ENCODE measurements at places on chromosomes 6 and 20. TPM values are rescaled to one million over a fixed set of nuclear protein-coding genes. Genes with fewer than 3 reads are reported as not detected.

DNA sequence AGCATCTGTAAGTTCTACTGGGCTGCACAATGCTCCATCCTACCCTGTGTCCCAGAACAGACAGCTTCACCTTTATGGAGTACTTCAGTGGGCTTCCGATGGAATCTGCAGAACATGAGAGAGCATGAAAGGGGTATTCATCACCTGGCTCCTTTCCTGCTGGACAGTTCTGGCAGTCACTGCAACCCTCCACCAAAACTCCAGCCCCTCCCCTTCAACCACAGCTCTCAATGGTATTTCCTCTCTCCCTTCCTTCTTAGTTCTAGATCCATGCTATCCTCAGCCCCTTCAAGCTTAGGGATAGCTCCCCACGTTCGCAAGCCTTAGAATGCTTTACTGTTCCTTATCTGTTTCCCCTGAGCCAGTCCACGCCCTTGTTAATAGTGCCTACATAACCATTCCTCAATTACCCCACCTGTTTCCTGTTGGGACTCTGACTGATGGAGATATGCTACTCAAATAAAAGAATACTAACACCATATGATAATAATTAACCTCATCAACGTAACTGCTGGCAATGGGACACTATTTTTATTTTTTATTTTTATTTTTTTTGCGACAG, 26.8 kb downstream of the TRAM2 start:
- H3K4me1 ChIP-seq = peaks cover 70% of the 10 kb centered on the region
- no peak overlapping the region for H3K4me3 ChIP-seq
- DNase-seq = no peak
- no peaks in the 10 kb centered on the region for H3K27me3 ChIP-seq

DNA sequence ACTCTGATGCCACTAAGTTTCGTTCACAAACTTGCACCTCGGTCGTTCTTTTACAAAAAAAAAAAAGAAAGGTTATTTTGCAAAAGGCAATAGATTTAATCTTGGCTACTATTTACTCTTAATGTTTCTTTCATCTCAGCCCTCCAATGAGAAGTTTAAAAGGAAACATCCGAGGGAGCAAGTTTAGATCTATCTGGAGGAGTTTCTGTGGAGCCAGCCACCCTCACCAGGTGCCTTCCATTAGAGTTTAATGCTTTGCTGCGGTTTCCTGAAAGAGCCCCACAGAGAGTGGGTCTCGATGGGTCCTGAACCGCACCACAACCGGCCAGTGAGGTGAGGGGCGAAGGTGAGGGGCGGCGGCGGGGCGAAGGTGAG, 632 bp downstream of the PRKN start:
- peaks cover 8% of the 10 kb centered on the region for H3K4me1 ChIP-seq
- peaks cover 12% of the 10 kb centered on the region for H3K36me3 ChIP-seq
- H3K27me3 ChIP-seq = no peaks in the 10 kb centered on the region
- DNase-seq = no peak
- H3K27ac ChIP-seq = peak overlapping the region; percentile 97

GRCh38 chr6:106097411-106098231, 11.5 kb downstream of the PRDM1 start:
- peak overlapping the region; percentile 85 for H3K27ac ChIP-seq
- peak; percentile 28 for DNase-seq
- H3K4me1 ChIP-seq = peaks cover 25% of the 10 kb centered on the region

DNA sequence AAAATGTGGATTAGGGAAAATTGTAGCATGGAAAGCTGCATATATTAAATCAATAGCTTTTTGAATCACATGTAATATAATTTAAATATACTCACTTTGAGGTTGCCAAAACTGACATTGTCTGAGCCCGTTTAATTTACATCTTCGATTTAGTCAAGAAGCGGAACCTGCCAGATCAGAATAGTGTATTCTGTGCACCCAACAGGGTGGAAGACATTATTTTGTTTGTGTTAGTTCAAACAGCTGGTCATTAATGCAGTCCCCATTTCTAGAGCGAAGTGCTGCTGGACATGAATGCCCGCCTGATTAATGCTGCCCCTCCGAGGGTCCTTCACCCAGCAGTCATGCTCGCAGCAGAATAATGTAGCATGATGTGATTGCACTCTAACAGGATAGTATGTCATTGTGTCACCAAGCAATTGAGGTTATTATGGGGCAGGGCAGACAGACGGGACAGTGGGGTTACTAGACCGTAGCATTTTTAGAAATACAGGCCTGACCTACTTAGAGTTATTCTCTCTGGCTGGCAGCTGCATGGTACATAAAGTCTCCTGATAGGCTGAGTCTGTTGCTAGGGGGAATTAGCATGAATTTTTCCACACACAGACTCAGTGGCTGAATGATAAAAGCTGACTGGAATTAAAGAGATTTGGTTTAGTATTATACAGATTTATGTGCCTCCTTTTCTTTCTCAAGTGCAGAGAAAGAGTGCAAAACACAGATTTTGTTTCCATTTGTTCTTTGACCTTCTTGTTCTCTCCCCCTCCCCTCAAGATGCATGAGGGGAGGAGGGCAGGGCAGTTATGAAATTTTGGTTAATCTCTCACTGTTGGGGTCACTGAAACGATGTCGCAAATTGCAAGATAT, 147.1 kb downstream of the PRL start:
- H3K4me1 ChIP-seq = peaks cover 11% of the 10 kb centered on the region
- H3K4me3 ChIP-seq = no peak overlapping the region
- H3K27me3 ChIP-seq = no peaks in the 10 kb centered on the region
- no peak overlapping the region for H3K27ac ChIP-seq
- DNase-seq = no peak
- no peaks in the 10 kb centered on the region for H3K36me3 ChIP-seq

DNA sequence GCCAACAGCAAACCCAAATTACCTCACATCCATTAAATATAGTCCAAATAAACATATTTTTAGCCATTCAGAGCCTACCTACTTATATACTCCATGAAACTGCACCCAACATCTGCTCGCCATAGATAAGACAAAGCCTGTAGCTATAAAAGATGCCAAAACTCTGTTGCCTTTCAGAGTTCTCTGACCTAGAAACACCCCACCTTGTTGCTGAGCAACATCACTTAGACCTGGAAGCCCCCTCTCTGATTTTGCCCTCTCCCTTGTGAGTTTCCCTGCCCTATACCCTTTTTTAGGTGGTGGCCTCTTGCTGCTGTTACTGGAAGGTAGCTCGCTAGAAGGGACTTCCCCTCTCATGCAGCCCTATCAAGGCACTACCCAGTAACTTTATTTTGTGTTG, 27.7 kb upstream of the FBXL4 start:
- DNase-seq = no peak
- H3K4me3 ChIP-seq = no peak overlapping the region
- peaks cover 28% of the 10 kb centered on the region for H3K27me3 ChIP-seq
- H3K4me1 ChIP-seq = no peaks in the 10 kb centered on the region
- H3K27ac ChIP-seq = no peak overlapping the region

- H3K4me1 ChIP-seq = peaks cover 15% of the 10 kb centered on the region
- peak; percentile 87 for DNase-seq
- no peaks in the 10 kb centered on the region for H3K27me3 ChIP-seq
- no peak overlapping the region for H3K4me3 ChIP-seq
These were observed 175.1 kb upstream of the JAG1 start for GRCh38 chr20:10848810-10849370.

DNA sequence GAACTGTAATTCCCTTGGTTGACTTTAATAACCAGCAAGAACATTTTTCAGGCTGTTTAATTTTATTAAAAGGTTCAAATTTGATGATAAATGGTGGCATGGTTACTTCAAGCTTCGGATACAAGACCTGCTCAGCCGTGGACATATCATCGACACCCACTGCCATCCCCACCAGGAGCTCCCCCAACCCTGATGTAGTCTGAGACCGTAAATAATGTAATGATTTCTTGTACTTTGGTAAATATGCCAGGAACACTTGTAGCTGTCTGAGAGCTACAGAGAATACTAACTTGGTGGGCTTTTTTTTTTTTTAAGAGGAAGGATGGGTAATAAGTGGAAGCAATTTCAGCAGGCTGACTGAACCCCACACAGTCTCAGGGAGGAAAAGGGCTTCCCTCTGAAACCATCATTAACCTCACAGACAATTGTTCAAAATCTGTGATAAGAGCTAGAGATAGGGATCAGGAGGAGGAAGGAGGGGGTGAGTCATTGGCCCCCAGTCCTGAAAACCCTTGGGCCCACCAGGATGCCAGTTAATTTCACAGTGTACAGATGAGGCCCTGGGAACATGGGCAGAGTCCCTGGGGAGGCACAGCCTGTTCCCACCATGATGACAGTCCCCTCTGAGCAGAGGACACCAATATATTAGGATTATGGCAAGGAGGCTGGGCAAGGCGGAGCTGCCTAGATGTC, 56.0 kb downstream of the APCDD1L start:
- peaks cover 8% of the 10 kb centered on the region for H3K4me1 ChIP-seq
- peaks cover 7% of the 10 kb centered on the region for H3K36me3 ChIP-seq
- no peak overlapping the region for H3K4me3 ChIP-seq
- no peak overlapping the region for H3K27ac ChIP-seq

GRCh38 chr20:63121749-63122405, 94.1 kb downstream of the YTHDF1 start:
- H3K4me3 ChIP-seq = no peak overlapping the region
- no peak for DNase-seq
- no peak overlapping the region for H3K27ac ChIP-seq
- H3K4me1 ChIP-seq = no peaks in the 10 kb centered on the region
- H3K27me3 ChIP-seq = peaks cover 42% of the 10 kb centered on the region

DNA sequence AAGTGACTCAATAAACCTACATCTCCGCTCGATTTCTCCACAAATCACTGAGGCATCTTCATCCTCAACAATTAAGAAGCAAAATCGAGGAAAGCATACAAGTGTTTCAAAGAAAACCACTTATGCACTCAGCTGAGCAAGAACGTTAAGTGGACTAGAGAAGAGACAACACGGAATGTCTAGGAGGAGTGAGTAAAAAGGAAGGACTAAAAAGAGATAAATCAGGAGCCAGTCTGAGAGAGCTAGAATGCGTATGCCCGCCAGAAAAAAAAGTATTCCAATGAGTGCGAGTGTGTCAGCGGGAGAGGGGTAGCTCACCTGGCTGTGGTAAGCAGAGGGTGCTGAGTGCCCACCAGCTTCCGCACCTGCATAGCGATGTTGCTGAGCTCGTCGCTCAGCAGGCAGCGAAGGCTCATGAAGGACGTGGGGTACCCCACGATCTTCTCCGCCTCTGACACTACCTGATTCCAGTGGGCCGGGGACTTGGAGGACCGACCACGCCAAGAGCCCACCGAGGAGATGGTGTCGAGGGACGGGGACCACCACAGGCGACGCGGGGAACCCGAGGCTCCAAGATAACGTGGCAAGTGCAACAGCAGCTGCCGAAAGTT, 587 bp downstream of the PDSS2 start:
- H3K4me1 ChIP-seq = peaks cover 21% of the 10 kb centered on the region
- peak overlapping the region; percentile 81 for H3K4me3 ChIP-seq
- DNase-seq = peak; percentile 33
- H3K27ac ChIP-seq = peak overlapping the region; percentile 94
- no peaks in the 10 kb centered on the region for H3K36me3 ChIP-seq

DNA sequence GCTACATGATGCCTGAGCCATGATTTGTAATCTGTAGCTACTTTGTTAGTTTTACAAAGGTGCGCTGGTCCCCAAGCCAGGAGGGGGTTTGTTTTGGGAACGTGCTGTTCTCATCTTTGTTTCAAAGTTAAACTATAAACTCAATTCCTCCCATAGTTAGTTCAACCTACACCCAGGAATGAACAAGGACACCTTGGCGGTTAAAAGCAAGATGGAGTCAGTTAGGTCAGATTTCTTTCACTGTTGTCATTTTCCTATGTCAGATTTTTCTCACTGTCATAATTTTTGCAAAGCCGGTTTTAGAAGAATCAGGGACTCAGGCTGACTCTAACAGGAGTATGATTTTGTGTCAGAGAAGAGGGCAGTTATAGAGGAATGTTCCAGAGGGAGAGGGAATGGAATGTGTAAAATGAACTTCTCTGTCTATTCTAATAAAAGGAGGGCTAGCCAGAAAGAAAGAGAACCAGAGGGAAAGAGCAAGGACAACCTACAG, 2.3 kb upstream of the GMPR start:
- no peak overlapping the region for H3K27ac ChIP-seq
- no peaks in the 10 kb centered on the region for H3K27me3 ChIP-seq
- no peaks in the 10 kb centered on the region for H3K36me3 ChIP-seq
- no peak overlapping the region for H3K4me3 ChIP-seq
- peaks cover 25% of the 10 kb centered on the region for H3K4me1 ChIP-seq

- H3K27ac ChIP-seq = no peak overlapping the region
- H3K4me1 ChIP-seq = no peaks in the 10 kb centered on the region
- H3K4me3 ChIP-seq = no peak overlapping the region
These were observed 59.9 kb upstream of the HBS1L start for GRCh38 chr6:135114355-135115145.

- no peak overlapping the region for H3K27ac ChIP-seq
- peaks cover 35% of the 10 kb centered on the region for H3K36me3 ChIP-seq
- DNase-seq = no peak
These were observed 65.0 kb downstream of the FAM120B start for GRCh38 chr6:170371588-170371987.

The LY86 gene
- total RNA-seq = not detected

The IBTK gene
- total RNA-seq = 59.0 TPM

The QRSL1 gene
- 16.4 TPM for total RNA-seq

The BANF2 gene
- not detected for total RNA-seq

The RPS6KA2 gene
- 126 TPM for total RNA-seq

The BPI gene
- total RNA-seq = not detected
